ENCODE measurements at places on chromosomes 5 and 9.

DNA sequence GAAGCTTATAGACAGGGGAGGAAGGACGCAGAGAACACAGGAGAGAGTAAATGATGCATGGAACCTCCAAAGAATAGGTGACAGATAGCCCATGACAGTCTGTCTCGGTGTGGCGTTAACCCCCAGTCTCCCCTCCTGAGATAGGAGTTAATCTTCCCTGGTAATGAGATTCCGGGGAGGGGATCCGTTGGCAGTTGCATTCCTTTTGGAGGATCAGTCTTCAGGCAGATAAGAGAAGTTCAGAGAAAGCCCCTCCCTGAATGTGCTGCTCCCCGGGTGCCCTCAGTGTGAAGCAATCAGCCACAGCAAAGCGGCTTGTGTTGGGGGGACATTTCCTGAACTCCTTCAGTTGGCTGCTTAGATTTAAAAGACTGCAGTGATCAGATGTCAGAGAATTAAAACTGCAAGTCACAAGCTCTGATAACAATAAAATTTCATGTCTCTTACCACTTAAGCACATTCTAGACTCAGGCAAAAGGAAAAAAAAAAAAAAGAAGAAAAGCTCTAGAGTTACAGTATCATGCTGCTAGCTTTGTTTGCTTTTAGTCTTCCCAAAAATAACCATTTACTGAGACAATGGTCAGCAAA lies 121.1 kb downstream of the EGFLAM start:
- no peak for DNase-seq

DNA sequence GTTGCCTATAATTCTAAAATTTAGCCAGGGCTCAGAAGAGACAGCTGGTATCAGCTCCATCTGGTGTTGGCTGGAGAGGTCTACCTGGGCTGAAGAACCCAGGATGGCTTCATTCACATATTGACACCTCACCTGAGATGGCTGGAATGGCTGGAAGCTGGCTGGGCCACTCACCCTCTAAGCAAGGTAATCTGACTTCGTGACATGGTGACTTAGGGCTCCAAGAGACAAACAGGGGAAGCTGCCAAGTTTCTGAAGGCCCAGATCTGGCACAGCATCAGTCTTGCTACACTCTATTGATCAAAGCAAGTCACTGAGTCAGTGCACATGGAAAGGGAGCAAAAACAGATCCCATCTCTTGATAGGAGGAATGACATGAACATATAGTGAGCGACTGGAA lies 102.3 kb downstream of the EPB41L4A start:
- DNase-seq: no peak

DNA sequence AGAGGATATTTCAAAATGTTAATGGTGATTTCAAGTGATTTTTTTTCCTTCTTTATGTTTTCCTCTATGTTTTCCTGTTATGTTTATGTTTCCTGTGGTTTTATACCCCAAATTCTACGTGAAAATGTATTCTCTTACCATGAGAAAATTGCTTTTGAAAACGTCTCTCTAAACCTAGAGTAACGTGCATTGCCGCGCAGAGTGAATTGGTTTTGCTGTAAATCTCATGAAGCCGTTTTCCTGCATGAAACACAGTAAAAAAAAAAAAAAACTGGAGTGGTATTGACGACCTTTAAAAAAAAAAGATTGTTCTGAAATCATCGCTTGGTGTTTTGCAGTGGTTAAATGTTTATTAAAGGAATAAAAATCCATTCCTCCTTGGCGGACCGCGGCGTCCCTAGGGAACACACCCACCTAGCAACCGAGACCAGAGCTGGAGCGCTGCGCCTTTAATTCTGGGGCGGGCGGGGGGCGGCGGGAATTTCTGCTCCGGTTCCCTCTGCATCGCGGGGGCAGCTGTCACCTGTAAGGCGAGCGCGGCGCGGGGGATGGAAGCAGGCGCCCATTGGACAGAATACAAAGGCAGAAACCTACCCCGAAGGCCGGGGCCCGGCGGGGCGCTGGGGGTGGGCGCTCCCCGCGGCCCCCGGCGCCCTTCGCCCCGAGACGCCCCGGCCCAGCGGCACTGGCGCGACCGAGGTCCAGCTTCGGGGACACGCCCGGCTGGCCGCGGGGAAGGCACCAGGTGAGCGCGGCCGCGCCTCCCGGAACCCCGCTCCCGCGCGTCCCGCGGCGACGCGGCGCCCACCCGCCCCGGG lies at the start of gene SOWAHA:
SOWAHA (plus strand) TSS at position 522 of the 818 bp plus-strand sequence. CDS start 320 bp downstream, outside the sequence.
- no peak for DNase-seq

DNA sequence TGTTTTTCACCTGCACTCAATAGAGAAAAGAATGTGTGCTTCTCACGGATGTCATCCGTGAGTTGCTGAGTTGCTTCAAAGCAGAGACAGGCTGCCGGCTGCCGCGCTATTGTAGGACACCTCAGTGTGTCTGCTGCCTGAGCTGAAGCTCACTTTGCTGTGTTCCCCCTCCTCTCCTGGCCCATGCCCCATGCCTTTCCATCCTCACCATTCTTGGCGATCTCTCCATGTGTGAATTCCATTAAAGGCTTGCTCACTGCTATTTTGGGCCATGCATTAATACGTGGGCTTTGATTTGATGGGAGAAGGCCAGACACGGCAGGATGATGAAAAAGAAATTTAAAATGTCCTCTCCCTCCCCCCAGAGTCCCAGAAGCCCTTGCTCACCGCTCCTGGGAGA lies 14.5 kb downstream of the ADAM19 start:
- DNase-seq: no peak

- no peak for DNase-seq
These were observed 19.4 kb downstream of the LAMC3 start for GRCh38 chr9:131028221-131028884.

- DNase-seq: no peak
These were observed 149.8 kb downstream of the MED10 start for GRCh38 chr5:6228257-6229250.

Measured in hepatic stellate cell (primary cell).